ENCODE measurements at places on chromosomes 11 and 22.
A peak's percentile ranks its signal among the peaks of the same experiment; 100 is the strongest.

DNA sequence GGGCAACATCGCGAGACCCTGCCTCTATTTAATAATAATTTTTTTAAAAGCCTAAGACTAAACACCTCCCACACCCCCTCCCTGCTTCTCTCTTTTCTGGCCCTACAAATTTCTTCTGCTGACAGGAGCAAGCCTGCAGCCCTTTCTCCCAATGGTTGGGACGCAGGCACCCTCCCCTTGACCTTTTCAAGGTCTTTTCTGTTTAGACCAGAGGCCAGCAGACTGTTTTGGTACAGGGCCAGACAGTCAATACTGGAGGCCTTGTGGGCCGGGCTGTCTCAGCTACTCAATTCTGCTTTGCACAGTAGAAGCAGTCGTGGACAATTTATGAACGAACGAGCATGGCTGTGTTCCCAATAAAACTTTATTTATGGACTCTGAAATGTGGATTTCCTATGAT is 92.3 kb downstream of the SCN3B start:
- DNase-seq = no peak

GRCh38 chr22:37609240-37610152 is 862 bp downstream of the GGA1 start:
- DNase-seq = peak; percentile 75

- no peak for DNase-seq
Measured at GRCh38 chr11:125368757-125369156, 127.3 kb downstream of the FEZ1 start.

DNA sequence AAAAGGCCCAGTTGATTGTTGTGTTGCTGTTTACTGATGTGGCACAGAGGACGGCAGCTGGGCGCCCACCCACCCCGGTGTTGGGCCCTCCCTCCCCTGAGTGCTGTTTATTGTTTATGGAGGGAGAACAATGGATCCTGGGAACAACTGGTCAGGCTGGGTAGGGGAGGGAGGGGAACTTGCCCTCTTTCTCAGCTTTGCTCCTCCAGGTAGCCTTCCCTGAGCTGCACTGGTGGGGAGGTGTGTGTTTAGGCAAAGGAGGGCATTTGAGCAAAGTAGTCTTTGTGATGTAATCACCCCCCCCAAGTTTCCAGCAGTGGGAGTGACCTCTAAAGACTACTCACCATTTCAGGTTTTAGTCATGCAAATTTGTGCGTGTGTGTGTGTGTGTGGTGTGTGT is 1035.3 kb downstream of the NTM start:
- no peak for DNase-seq

DNA sequence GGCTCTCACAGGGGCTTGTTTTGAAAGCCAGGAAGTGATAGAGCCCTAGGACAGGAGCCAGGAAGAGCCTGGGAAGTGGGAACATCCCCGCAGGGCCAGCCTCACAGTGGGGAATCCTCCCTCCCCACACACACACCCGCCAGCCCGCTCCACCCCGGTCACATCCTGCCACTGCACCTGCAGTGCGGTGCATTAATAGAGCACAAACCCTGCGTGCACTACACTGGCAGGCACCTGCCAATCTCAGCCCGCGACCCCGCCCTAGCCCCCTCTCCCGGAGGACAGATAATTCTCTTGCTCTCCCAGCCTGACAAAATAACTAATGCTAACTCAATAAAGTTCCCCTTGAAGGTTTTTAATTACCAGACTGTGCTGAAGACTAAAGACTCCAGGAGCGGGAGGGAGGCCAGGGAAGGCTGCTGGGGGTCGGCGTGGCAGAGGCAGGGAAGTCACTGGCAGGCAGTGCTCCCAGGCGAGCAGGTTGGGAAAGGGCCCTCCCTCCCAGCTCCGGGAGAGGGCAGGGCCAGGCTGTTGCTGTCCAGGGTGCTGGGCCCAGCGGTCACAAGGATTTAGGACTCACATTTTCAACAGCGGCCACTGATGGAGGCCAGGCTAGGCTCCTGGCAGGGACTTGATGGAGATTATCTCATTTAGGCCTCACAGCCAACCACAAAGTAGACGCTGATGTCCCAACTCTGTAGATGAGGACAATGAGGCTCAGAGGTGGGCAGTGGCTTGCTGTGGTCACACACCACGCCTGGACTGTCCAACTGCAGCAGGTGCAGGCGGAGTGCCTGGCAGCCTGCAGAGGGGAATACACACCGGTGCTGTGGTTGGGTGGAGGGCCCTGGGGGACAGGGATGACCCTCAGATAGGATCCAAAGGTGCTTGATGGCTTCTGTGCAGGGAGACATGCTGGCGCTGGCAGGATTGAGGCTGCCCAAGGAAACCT is 23.9 kb upstream of the TCF20 start:
- DNase-seq = no peak

GRCh38 chr11:47725442-47726117 is 10.4 kb upstream of the AGBL2 start:
- DNase-seq = no peak

GRCh38 chr22:49149721-49150608 is 677.7 kb downstream of the BRD1 start:
- DNase-seq = no peak

GRCh38 chr22:39809772-39810557 is 83.6 kb downstream of the ENTHD1 start:
- DNase-seq = no peak

DNA sequence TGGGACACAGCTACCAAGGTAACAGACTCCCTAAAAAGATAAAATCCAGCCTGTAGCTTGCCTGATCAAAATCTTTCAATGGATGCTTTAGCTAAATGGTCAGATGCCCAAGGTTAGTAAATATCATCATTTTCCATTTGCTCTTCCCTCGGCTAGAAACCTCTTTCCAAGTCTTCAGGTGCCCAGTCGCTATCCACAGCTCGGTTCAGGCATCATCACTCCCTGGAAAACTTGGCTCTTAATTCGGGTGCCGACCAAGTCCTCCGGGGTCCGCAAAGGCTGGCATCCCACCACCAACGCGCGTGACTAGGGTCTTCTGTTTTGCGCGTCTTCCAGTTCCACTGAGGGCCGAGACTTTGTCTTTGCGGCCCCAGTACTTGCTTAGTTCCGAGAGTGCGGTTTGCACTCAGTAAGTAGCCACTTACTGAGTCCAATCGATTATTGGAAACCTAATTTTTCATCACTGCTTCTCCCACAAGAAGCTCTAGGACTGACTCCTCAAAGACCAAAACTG is 44.3 kb downstream of the OR4D9 start:
- no peak for DNase-seq

GRCh38 chr11:17651681-17652080 is 67.7 kb upstream of the MYOD1 start:
- DNase-seq = peak; percentile 5

DNA sequence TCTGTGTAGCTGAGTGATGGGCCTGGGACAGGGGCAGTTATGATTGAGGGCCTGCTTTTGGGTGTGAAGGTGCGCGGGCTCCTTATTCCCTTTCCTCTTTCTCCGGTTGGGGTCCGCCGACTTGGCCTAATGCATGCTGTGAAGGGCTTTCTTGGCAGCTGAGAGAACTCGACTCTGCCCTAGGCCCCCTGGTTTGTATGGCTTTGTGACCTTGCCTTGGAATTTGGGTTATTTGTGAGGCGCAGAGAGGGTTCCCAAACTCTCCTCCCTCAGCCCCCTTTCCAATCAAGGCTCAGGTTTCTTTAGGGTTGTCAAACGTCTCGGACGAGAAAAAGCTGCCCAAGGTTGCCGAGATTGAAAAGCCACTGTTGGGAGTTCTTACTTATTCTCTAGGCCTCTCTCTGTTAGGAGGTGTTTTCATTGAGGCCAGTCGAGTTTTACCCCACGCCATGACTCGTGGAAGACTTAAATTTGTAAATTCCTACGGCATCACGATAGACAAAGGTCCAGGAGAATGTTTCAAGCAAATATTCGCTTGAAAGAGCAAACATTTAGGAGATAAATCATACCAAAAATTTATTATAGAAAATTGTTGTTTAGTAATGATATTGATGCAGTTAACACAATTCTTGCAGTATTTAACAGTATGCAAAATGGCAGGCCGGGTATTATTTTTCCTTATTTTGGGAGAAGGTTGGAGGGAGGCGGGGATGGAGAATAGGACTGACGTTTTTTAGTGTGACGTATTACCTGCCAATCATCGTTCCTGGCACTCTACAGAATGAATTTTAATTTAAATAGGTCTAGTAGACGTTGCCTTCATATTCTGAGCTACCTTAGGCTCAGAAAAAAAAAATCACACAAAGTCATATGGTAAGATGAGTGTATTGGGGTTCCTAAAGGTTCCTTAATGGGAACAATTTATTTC is 689 bp downstream of the PDHX start:
- DNase-seq = peak; percentile 10

- DNase-seq = no peak
Measured at GRCh38 chr11:62223095-62223494, 14.6 kb downstream of the SCGB2A1 start.

DNA sequence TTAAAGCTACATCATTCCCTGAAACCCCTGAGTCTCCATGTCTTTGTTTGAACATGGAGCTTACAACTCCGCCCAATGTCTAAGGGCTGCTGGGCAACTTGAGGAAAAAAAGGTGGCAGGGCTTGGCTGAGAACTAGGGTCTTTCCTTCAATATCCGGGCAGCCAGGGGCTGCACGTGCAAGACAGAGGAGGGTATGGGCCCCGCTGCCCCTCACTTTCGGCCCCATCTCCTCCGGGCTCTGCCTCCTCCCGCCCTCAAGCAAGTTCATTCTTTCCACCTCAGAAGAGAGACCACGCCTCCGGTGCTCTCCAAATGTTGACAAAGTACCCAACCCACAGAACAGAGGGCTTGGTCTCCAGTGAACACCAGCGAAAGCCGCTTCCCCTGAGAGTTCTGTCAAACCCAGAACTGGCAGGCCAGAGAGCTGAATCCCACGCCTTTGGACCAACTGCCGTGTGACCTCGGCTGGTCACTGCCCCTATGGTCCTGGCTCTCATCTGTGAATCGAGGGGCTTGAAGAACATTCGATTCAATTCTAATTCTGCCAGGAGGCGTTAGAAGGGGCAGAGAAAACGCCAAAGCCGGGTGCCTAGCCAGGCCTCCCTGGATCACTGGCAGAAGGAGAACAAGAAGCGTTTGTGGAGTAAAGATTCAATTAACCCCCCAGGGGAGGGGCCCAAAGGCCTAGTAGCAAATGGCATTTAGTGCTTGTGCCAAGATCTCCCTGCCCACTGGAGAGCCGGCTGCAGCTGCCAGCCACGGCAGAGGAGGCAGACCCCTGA is 7.3 kb downstream of the PDGFB start:
- DNase-seq = peak; percentile 76

- DNase-seq = no peak
Measured at GRCh38 chr11:133081730-133082452, 450.4 kb downstream of the OPCML start.

GRCh38 chr22:17258015-17258787 is 39.0 kb upstream of the ADA2 start:
- DNase-seq = peak; percentile 87

DNA sequence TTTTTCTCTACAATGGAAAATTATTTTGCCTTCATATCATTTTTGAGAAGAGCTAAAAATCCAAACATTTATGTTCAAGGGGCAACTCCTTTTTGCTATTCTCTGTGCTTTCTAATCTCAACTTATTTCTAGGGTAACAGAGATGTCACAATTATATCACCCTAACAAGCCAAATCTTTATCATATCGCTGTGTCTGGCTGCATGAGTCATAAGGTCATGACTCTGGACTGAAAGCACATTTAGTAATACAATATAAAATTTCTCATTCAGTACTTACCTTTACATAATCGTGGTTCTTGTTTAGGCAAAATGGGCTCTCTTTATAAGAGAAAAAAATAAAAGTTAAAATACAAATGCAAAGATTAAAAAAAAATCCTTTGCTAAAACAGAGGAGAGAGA is 326.0 kb downstream of the CASP12 start:
- DNase-seq = no peak

DNA sequence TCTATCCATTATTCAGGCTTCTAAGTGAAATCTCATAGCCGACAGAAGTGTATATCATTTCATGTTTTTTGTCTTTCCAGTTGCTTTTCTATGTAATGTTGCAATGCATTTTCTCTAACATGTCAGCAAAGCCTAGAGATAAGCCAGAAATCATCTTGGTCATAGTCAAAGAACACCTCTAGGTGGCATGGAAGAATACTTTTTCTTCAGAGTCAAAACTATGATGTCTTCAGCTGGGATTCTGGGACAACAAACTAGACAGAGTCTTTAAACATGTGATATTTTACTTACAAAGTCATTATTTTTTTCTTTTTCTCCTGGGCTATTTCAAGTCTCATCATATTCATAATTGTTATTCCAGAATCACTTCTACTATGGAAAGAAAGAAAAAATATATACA is 4.4 kb downstream of the GAS2 start:
- DNase-seq = peak; percentile 32

GRCh38 chr11:313787-314553 is at the start of gene IFITM1:
Gene IFITM1 (plus strand): TSS chr11:314040. CDS start chr11:314171, 131 bp downstream.
- peak; percentile 89 for DNase-seq

GRCh38 chr11:8016440-8016839 is 29.3 kb downstream of the EIF3F start:
- no peak for DNase-seq

DNA sequence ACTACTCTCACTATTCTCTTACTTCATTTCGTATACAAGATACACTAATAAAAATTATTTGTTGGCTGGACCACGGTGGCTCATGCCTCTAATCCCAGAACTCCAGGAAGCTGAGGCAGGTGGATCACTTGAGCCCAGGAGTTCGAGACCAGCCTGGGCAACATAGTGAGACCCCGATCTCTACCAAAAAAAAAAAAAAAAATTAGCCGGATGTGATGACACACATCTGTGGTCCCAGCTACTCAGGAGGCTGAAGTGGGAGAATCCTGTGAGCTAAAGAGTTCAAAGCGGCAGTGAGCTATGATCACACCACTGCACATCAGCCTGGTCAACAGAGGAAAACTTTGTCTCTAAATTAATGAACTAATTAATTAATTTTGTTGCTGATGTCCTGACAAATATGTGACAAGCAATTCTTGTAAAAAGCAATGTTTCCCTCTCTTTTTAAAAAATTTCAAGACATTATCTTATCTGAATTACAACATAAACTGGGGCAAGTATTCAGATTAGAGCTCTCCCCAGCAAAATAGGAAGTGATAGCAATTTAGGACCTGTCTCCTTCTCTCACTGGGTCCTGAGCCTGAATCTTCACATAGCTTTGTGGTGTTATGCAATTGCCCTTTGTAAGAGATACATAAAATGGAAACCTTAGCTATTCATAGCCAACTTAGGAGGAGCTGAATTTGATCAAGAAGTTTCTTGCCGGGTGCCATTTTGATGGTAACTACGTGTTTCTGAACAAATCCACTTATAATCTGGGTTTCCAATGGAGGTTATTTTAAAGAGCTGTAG is 17.6 kb upstream of the TMA7B start:
- no peak for DNase-seq

DNA sequence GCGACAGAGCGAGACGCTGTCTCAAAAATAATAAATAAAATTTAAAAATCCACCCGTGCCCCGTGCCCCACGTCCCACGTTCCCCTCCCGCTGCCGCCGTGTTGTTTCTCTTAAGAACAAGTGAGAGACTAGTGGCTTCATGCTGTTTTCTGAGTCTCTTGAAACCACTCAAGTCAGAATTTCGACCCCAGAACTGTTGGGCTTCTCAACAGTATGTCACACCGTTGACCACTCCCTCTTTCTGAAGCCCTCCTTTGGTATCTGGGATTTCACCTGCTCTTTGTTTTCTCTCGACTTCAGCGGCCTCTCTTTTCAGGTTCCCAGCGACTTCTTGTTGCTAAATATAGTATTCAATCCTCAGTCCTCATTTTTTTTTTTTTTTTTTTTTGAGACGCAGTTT is 974 bp downstream of the PPIL2 start:
- no peak for DNase-seq

GRCh38 chr11:104618954-104619353 is 279.3 kb downstream of the CASP12 start:
- DNase-seq = no peak

GRCh38 chr11:36566407-36567053 is 1.3 kb upstream of the RAG1 start:
- peak; percentile 12 for DNase-seq

GRCh38 chr11:17638311-17638710 is 81.1 kb upstream of the MYOD1 start:
- peak; percentile 2 for DNase-seq

All from GM13977 (cell line).